ENCODE measurements at places on chromosomes 12 and 14.

DNA sequence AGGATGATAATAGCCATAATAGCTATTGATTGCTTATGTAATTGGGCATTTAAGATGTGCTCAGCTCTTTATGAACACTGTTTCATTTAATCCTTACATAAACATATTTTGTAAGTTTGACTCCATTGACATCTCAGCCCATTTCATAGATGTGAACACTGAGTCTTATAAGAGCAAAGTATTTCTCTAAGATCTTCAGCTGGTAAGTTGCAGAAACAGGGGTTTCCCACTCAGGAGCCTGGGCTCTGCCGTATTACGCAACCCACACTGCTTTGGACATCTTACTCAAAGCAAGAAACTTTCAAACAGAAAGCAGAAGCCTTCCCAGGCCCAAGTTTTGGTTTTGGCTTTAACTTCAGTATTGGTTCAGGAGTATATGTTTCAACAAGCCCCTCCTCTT is 705.1 kb downstream of the MED13L start:
- no peak for DNase-seq

GRCh38 chr14:103139132-103140025 is 16.1 kb downstream of the TNFAIP2 start:
- no peak for DNase-seq

DNA sequence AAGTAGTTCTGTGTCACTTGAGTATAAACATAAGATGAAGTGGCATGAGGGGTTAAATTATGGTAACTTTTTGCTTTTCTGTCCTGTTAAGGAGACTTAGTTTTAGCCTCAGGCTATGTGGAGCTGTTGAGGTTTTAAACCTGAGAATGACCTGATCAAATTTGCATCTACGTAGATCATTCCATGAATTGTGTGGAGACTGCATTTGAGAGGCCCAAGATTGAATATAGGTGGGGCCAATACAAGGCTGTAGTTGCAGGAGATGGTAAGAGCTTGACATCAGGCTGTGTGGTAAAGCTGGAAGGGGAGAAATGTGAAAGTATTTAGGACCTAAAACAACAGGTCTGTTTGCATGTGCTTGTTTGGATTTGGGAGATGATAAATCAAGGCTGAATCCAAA is 249.5 kb downstream of the SLC16A7 start:
- DNase-seq = no peak

GRCh38 chr12:7321624-7322023 is 17.8 kb downstream of the ACSM4 start:
- no peak for DNase-seq

- no peak for DNase-seq
Measured at GRCh38 chr14:22509751-22510300, 79.2 kb downstream of the DAD1 start.

- DNase-seq = no peak
Measured at GRCh38 chr12:108571609-108572165, 9.3 kb downstream of the ISCU start.

- no peak for DNase-seq
Measured at GRCh38 chr14:55697414-55697861, 117.4 kb downstream of the KTN1 start.

GRCh38 chr12:93802293-93802692 is 125.1 kb downstream of the CRADD start:
- no peak for DNase-seq

- no peak for DNase-seq
Measured at GRCh38 chr12:108634341-108634751, 652 bp upstream of the SELPLG start.

DNA sequence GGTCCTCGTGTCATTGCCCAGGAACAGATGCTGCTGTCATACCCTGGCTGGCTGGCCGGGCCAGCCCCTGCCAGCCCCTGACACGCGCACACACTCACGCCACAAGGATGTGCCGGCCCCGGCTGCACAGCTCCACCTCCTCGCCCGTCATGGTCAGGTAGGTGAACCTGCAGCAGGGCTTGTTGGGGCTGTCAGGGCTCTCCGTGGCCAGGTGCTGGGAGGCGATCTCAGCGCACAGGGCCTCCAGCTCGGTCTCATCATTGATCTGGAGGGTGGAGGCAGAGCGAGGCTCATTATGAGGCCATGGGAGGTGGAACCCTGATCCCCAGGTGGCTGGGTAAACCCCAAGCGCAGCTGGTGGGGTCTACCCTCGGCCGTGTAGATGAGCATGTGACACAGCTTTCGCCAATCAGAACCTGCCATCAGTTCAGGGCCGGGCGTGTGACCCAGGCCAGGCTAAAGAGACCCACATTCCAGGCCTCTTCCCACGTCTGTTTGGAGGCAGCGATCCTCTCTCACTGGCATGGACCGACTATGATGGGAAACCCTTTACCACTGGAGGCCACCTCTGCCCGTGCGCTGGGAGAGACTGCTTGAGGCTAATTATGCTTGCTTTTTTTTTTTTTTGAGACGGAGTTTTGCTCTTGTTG is 38.8 kb downstream of the TRAFD1 start:
- no peak for DNase-seq
